ENCODE measurements at places on chromosomes 12 and 14.

GRCh38 chr14:98773814-98774213, 498.2 kb downstream of the BCL11B start:
- DNase-seq = no peak

GRCh38 chr14:65141523-65141922, 39.2 kb upstream of the MAX start:
- DNase-seq = no peak

DNA sequence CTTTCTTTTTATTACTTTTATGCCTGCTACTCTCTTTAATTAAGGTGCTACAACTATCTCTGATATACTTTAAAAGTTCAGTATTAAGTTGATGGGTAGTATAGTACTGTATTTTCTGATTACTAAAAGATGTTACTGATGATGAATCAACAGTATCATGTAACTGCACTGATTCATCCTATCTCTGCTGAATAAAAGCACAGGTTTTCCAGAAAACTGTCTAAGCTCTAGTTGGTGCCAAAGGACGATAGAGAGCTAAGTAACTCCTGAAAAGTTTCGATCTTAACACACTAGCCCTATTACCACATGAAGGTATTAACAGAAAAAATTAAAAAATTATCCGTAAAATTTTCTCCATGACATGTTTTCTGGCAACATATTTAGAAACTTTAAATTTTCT, 2.1 kb downstream of the SCAF11 start:
- no peak for DNase-seq

- no peak for DNase-seq
Measured at GRCh38 chr14:36313898-36314297, 6.5 kb downstream of the MBIP start.

DNA sequence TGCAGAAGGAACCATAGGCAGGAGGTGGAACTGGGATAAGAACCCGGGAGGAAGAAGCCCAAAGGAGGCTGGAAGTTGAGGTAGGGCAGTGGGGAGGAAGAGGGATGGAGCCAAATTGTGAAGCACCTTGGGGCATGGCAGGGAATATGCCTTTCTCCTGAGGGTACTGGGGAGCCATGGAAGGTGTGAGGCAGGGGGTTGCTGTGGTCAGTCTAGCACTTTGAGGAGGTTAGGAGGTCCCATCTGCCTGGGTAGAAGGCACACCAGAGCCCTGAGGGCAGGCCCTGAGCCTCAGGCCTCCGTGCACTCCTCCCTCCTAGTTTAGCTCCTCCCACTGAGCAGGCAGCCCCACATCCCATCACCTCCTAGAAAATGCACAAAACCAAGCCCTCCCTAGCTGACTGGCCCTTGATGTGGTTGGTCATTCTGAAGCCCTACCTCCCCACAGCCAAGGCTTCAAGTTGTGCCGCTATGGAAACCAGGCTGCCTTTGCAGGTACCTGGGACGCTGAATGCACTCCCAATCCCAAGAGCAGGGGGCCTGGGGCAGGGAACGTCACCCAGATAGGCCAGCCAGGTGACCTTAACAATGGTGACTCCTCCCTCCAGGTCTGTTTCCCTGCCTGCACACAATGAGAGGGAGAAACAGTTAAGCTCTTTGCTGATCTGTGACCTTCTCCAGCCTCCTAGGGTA, 15.1 kb downstream of the PHETA1 start:
- no peak for DNase-seq

GRCh38 chr14:30165255-30165654, 237.6 kb upstream of the PRKD1 start:
- DNase-seq = no peak

- DNase-seq = no peak
Measured at GRCh38 chr12:65313719-65314317, 35.3 kb downstream of the MSRB3 start.

- peak; percentile 39 for DNase-seq
Measured at GRCh38 chr14:103078420-103078749, 5.6 kb upstream of the LBHD2 start.

GRCh38 chr12:121794534-121795033, 1.1 kb upstream of the RHOF start:
- DNase-seq = no peak

- DNase-seq = no peak
Measured at GRCh38 chr12:108625228-108625627, 8.5 kb downstream of the SELPLG start.

- DNase-seq = no peak
Measured at GRCh38 chr12:4432878-4433744, 12.5 kb downstream of the FGF6 start.

DNA sequence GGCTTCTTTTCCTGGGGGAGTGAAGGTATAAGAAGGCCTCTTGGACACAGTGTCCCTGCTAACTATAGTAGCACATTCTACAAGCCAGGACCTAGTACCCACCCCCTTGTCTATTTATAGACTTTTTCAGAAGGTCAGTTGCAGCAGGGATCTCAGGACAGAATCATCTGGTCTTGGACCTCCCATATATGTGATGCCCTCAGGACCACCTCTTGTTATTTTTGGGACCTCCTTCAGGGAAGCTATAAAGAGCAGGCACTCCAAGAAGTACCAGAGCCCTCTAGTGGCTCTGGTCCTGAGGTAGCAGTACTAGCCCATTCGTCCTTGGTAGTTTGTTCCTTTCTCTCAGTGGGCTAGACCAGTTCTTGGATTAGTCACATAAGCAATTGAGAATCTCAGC, 4.3 kb downstream of the COQ10A start:
- no peak for DNase-seq

GRCh38 chr12:54328595-54329337, 3.8 kb downstream of the COPZ1 start:
- DNase-seq = no peak

DNA sequence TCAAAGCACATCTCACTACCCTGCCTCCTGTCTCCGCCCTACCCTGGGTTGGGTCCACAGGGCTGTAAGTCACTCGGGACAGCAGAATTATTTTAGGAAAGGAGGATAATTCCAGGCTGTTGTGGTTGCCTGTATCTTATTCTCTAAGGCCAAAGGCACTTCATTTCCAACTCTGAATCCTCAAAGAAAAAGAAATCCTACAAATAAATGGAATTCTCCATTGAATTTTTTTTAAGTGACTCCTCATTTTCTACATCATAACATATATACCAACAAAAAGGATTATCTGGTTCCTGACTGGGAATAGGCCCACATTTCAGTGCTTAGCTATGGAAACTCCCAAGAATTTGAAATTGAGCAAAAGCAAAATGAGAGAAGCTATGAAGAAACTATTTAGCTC, 186.4 kb downstream of the ITPR2 start:
- DNase-seq = no peak

GRCh38 chr14:42804141-42804540, 1197.5 kb downstream of the LRFN5 start:
- no peak for DNase-seq

- no peak for DNase-seq
Measured at GRCh38 chr12:101552277-101552676, 42.5 kb upstream of the MYBPC1 start.

- DNase-seq = peak; percentile 6
Measured at GRCh38 chr14:54366736-54367735, 29.8 kb upstream of the CDKN3 start.

GRCh38 chr14:104126753-104127152, 11.6 kb upstream of the KIF26A start:
- no peak for DNase-seq

DNA sequence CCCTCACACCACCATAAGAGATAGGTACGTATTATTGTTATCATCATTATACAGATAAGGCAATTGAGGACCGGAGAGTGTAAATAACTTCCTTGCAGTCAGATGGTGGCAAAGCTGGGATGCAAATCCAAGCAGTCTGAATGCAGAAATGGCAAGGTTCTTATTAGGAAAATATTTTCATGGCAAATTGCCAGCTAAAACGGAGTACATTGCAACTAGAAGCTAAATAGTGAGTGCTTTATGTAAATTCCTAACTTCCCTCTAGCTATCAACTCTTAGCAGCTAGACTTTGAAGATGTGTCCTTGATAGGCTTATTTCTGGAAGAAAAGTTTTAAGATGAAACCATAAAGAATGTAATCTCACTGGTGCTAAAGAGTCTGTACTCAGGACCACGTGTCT, 323.9 kb upstream of the DIO2 start:
- DNase-seq = no peak

- DNase-seq = no peak
Measured at GRCh38 chr14:100898935-100899883, 4.3 kb downstream of the RTL1 start.

- no peak for DNase-seq
Measured at GRCh38 chr14:69363055-69363454, 35.0 kb downstream of the ERH start.

All from amygdala (tissue), 56 donors.